Activated CD4-positive, alpha-beta T cell treated with anti-CD3 and anti-CD28 coated beads, Interleukin-2, Interleukin-4, amounts not matched to agents 100 ng/mL and 50 ng/mL, durations not matched to agents 16 hours and 8 hours (primary cell): ENCODE measurements at places on chromosomes 6 and 20.

GRCh38 chr6:139373154-139373927 is 1.1 kb downstream of the CITED2 start:
- peak; percentile 79 for DNase-seq

GRCh38 chr6:144549837-144550747 is 265.0 kb downstream of the UTRN start:
- DNase-seq: no peak

- DNase-seq: no peak
These were observed 561.3 kb upstream of the JAG1 start for GRCh38 chr20:11235058-11235457.

- no peak for DNase-seq
These were observed 63.0 kb downstream of the GPX5 start for GRCh38 chr6:28588666-28589065.

GRCh38 chr6:135572051-135572450 is 74.5 kb upstream of the AHI1 start:
- DNase-seq: no peak

DNA sequence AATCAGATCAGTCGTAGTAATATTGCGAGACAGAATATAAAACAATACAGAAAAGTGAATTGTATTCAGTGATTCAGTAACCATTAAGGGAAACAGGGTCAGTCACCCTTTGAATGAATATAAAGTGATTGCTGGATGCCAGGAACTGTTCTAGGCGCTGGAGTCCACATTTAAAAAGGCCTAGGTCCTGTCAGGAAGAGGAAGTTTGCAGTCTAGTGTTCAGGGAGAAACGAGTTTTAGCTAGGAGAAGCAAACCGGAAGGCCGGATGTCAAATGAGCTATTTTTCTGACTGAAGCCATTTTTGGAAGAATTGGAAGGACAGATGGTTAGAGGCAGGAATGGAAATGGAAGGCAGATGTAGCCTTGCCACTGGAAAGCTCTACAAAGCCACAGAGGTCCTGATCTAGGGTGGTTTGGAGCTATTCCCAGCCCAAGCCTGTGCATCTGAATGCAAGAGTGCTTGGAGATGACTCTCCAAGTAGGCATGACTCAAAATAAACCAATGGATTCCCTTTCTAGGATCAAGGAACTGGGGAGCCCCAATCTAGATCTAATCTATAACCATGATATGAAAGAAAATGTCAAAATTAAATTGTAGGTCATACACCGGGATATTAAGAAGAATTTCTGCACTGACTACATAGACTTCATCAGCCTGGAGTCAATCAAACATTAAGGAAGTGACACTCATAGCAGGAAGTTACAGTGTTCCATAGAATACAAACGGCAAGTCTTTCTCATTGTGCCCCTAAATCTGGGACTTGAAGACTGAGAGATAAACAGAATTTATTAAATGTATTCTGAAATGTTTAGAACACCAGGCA is 36.8 kb upstream of the CDKAL1 start:
- DNase-seq: no peak
